ENCODE measurements at places on chromosomes 5 and 9.

GRCh38 chr9:19938990-19939733 is 150.3 kb upstream of the SLC24A2 start:
- no peak for DNase-seq

DNA sequence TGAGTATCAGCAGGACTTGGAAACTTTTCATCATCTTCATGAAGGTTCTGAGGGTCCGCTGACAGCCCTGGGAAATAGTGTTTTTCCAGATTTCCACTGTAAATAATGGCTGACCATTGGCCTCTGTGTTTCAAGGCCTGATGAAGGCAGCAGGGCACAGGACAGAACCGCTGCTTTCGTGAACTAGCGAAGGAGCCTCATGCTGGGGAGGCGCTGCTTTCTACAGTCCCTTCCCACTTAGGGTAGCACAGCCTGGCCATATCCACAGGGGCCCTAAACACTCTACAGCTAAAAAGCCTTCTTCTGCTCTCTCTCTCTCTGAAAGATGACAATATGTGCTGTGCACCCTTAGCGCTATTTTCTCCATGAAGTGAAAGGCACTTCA is 118.2 kb downstream of the MED27 start:
- no peak for DNase-seq

DNA sequence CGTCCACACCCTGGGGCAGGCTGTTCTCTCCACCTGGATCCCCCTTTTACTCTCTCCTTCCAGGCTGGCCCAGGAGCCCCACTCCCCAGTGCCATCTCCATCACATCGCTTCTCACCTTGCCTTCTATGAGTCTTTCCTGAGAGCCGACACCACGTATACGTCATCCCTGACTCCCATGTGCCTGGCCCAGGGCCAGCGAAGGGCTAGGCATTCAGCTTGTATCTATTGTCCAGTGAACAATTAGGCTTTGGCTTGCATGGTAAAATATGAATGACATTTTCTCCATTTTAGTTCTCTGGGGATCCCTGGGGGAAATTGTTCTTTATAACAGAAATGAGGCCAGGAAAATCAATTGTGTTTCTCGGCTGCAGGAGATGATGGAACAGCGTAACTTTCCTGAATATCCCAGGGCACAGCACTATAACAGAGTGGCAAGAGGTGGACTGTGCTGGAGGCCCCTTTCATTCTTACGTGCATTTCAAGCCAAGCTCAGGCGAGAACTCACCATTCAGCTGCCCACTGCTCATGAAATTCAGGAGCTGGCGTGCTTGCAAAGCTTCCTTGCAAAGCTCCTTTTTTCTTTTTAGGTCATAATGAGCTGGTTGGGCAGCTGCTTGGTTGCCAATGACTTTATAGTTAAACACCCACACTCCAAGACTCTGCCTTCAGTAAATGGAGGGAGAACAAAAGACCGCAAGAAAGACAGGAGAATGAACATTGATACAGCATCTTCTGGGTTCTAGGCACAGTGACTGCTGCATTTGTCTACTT is 37.7 kb downstream of the NSG2 start:
- DNase-seq: peak; percentile 16

DNA sequence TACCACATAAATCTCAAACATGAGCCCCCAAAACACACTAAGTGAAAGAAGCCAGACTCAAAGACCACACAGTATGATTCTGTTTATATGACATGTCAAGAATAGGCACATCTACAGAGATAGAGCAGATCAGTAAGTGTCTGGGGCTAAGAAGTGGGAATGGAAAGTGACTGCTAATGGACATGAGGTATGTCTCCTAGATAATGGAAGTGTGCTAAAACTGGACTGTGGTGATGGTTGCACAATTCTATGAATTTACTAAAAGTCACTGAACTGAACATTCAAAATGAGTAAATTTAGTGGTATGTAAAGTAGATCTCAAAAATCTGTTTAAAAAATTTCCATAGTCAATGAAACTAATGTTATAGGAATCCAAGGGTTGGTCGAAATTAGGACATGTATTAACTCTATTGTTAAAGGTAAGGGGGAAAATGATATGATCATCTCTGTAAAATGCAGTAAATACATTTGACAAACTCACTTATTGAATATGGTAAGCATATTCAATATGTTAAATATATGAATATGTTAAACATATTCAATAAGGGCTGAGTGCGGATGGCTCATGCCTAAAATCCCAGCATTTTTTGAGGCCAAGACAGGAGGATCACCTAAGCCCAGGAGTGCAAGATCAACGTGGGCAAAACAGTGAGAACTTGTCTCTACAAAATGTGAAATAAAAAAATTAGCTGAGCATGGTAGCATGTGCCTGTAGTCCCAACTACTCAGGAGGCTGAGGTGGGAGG is 51.7 kb downstream of the NUP155 start:
- DNase-seq: no peak

DNA sequence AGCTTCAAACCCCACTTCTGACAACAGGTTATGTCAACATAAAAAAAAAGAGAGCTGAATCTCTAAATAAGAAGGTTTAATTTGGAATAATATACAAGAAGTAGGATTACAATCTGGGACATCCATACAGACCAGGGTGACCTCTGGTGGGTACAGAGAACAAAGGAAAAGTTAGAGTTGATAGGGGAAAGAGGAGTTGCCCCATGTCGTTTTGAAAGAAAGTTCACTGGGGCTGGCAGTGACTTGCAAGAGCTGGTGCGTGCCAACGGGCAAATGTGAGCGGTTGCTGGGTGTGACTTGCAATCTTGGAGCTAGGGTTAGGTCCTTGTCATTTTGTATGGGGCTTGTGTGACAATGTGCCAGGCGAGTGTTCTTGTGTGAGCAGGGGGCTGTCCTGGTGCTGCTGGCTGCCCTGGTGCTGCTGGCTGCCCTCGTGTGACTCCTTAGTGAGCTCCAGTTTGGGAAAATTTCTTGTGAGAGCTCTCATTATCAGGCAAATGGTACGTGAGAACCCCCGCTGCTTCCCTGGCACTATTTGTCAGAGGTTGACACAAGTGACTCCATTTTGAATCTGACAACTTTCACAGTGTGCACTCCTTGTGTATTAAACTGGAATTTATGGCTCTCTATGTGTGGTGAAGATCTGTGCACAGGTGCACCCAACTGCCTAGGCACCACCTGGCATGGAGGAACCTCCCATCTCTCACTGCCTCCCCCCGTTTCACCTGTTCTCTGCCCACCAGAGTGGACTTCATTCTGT is 69.8 kb downstream of the UBE2QL1 start:
- DNase-seq: no peak

DNA sequence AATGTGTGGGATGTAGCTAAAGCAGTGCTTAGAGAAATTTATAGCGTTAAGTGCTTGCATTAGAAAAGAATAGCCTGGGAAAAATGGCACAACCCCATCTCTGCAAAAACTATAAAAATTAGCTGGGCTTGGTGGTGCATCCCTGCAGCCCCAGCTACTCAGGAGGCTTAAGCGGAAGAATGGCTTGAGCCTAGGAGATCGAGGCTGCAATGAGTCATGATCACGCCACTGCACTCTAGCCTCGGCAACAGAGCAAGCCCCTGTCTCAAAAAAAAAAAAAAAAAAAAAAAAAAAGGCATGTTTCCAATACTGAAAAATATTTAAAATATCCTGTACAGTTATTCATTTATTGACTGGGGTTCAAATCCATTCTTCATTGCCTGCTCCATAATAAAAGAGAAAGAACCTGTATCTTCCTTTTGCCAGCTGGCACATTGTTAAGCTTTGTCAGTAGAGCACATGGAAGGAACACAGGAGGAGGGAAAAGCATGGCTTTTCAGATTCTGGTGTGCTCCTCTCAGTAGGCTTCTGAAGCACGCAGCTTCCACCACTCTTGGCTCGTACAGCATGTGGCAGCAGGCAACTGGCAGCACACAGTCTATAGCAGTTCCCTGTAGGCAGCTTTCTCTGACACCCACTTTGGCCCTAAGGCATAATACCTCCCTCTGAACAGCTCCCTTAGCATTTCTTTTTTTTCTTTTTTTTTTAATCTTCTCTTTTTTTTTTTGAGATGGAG is 73.5 kb downstream of the TRIM36 start:
- peak; percentile 15 for DNase-seq

GRCh38 chr9:6109571-6109970 is 94.1 kb upstream of the RANBP6 start:
- no peak for DNase-seq

DNA sequence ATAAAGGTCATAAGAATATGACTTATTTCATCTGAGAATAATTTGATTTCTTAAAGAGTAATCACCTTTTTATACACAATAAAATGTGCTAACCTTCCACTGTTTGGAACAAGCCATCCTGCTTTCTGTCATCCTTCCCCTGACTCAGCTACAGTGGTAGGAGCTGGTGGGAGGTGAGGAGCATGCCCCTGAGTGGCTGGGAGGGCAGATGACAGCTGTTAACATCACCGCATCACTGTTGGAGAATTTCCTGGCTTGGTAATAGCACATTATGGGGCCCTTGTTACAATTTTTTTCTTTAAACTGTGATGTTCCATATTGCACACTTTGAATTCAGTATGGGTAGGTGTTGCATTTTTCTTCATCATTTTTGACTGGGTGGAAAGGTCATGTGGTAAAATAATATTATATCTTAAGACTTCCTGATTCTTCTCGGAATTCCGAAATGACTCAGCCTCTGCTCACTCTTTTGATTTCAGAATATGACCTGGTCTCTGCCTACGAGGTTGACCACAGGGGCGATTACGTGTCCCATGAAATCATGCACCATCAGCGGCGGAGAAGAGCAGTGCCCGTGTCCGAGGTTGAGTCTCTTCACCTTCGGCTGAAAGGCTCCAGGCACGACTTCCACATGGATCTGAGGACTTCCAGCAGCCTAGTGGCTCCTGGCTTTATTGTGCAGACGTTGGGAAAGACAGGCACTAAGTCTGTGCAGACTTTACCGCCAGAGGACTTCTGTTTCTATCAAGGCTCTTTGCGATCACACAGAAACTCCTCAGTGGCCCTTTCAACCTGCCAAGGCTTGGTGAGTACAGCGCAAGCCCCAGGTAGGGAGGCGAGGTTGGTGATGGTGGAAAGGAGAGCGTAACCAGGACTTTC is 5.8 kb downstream of the ADAMTS16 start:
- DNase-seq: no peak

GRCh38 chr9:38681747-38682227 is 38.1 kb downstream of the FAM240B start:
- DNase-seq: no peak

GRCh38 chr5:139637438-139638089 is 10.6 kb upstream of the CXXC5 start:
- peak; percentile 96 for DNase-seq

- DNase-seq: no peak
Observed at GRCh38 chr5:178449163-178450070, 140.8 kb downstream of the COL23A1 start.

DNA sequence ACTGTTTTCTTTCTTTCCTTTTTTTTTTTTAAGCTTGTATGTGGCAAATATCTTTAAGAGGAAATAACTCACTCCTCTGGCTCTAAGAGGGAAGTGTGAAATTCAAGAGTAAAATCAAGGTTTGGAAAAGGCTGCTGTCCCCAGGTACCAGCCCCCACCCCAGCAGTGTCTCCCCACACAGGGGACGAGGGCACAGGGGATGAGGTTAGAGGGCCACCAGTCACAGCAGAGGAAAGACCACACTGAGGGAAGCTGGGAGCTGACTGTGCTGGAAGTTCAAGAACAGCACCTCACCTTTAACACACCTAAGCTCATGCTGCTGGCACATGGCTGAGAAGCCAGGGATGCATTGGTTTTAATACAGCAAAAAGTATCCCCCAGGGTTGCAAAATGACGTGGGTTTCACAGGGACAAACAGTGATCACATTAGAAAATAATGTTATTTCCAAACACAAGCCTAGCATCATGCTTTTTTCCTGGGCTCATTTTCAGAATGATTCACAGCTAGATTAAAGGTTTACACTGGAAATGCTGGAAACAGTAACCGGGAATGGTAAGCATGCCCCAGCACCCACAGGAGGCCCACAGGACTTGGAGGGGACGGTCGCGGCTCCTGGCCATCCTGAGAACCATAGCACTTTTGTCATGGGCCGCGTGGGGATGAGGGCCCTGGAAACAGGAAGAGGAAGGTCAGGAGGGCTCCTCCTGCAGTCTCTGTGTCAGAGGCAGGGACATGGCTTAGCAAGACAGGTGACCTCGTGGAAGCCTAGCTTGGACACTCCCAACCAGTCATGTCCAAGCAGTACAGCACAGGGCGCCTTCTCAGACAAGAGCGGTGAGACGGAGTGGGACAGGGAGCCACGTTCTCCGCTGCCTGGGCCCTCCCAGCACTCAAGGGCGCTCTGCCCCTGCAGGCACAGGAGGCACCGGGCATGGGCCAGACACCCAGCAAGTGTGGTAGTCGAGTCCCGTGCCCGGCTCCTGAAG is 6.9 kb downstream of the LPCAT1 start:
- no peak for DNase-seq

GRCh38 chr9:6758248-6758497 is 400 bp downstream of the KDM4C start:
- no peak for DNase-seq

DNA sequence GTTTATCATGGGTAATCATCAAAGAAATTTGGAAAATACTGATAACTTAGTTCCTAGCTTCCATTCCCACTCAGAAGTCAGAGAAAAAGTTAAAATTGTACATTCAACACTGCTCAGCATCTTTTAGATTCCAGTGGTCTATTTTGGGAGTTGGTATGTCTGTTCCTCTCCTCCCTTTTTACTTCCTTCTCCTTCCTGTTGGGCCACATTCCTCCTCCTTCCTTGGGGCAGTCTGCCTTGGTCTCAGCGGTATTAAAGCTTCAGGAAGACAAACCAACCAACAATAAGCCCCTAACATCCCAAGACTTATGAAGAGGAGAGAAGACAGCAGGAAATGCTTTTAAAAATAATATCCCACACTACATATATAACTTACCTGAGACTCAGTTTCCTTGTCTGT is 49.9 kb upstream of the SSBP2 start:
- DNase-seq: no peak

DNA sequence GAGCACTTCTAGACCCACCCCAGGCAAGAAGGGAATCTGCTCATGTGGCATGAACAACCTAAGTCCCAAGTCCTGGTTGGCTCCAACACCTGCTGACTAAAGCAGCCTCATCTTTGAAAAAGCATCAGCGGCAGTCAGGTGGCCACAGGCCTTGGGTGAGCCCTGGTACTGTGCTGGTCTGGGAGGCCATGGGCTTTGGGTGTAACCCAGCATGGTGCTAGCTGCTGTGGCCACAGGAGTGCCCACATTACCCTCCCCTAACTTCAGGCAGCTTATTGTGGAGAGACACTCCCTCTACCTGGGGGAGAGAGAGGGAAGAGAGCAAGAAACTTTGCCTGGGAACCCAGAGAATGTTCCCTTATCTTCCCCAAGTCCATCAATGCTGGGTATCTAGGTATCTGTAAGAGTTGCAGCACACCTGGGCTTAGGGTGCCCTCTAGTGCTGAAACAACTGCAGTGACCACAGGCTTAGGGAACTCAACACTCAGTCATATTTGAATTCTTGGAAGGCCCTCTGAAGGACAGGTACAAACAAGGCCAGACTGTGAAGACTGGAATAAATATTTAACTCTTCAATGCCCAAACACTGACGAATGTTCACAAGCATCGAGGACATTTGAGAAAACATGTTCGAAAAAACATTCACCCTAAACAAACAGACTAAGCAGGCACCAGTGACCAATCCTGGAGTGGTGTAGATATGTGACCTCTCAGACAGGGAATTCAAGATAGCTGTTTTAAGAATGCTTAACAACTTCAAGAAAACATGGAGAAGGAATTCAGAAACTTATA is 69.9 kb upstream of the OR2K2 start:
- no peak for DNase-seq

- no peak for DNase-seq
Observed at GRCh38 chr5:6602441-6602840, 30.4 kb downstream of the NSUN2 start.

Data from muscle of leg (tissue), 16 donors.